ENCODE measurements at places on chromosomes 13 and 19. TPM values are rescaled to one million over a fixed set of nuclear protein-coding genes. Genes with fewer than 3 reads are reported as not detected.

The PDX1 gene
- total RNA-seq, result not detected

DNA sequence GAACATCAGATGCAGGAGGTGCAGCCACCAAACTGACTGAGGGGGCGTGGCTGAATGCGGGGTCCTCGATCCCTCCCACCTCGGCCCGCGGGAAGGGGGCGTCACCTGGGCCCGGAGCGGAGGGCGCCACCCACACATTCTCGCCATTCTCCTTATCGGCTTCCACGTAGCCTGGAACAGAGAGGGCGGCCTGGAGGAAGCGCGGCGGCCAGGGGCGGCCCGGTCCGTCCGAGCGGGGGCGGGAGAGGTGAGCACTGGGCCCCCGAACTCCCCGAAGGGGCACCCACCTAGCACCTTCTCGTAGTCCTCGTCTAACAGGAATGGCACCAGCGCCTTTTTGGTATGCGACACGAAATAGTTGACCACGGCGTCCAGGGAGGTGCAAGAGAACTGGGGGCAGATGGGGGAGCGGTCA is 11.8 kb downstream of the STAP2 start:
- DNase-seq, result peak; percentile 78

DNA sequence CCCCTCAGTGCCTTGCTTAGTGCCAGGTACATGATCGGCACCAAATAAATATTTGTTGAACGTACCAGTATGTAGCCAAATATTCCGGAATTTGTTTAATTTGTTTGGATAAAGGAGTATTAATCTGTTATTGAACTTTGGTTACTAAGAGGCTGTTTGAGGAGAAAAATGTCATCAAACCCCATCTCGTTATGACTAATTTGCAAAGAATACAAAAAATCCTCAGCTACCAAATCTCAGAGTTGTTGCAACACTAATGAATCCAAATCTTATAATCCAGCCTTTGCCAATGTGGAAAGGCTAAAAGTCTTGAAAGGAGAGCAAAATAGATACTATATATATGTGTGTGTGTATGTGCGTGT is 79.5 kb downstream of the KLF5 start:
- no peak for DNase-seq

The BRME1 gene
- 2.1 TPM for total RNA-seq

DNA sequence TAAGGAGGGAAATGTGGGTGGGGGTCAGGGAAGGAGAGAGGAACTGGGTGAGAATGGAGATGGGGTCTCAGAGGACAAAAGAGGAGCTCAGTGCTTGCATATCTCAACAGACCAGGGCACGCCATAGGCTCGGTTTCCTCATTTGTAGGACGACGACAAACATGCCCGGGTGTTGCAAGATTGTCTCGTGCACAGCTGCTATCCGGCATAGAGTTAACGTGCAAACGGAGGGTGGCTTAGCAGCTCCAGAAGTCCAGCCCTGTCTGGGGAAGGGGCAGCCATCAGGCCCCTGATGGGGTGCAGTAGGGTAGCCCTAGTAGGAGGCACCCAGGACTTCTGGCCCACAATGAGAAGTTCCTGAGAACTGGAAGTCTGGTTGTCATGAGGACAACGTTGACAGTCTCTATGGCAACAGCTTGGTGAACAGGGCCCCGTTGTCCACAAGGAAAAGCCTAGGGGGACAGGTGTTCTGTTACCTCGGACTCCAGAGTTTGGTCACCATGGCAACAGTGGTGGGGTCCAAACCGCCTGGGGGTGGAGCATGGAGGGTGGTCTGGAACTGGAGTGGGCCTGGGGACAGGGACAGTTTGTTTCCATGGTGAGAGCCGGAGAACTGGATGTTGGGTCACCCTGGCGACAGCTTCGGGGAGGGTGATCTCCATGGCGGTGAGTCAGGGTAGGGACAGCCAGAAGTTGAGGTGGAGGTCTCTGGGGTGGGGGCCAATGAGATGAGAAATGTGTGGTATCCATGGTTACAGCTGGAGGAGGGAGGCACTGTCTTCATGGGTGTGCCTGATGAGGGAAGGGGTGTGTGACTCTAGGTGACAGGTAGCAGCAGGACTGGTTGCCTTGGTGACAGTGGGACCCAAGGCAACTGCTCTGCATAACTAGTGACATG is 16.8 kb downstream of the TM6SF2 start:
- DNase-seq, result no peak

DNA sequence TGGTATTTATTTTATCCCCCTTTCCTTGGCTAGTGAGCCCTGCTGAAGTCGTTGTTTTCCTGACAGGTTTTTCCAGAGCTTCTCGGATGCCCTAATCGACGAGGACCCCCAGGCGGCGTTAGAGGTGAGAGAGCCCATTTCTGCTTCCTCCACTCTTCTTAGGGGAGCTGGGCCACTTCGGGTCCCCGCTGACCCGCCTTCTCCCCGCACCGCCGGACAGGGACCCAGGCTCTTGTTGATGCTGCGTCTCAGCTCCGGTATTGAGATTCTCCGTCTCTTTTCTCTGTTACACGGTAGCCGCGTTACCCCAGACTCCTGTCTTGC is 306 bp downstream of the SUGT1 start:
- DNase-seq, result no peak

- DNase-seq, result peak; percentile 57
These were observed 29.9 kb upstream of the TUBGCP3 start for GRCh38 chr13:112617754-112618375.

The NDFIP2 gene
- 14.0 TPM for total RNA-seq

- DNase-seq, result no peak
These were observed 245.3 kb downstream of the IRS2 start for GRCh38 chr13:109541081-109541480.

DNA sequence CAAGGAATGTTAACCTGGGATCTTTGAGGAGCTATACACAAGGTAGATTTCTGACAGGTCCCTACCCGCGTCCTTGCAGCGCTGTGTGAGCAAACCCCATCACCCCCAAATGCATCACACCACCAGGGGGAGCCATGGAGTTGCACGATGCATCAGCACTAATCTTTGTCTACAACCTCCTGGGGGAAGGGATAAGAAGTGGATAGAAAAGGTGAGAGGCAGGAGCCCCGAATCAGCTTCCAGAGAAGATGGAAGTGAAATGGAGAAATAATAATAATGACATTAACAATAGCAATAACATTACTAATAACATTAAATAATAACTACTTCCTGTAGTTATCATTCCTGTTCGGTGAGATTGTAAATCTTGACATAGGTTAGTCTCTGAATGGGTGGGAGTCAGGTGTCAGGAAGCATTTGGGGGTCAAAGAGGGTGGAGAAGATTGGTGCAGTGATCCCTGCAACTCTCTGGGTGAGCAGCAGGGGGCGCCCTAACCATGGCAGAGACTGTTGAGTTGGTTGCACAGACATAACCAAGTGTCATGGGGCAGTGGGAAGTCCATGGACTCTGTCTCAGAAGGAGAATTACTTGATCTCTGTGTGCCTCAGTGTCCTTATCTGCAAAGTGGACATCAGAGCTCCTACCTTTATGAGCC is 16.5 kb downstream of the SIGLEC7 start:
- peak; percentile 89 for DNase-seq
